ENCODE measurements at places on chromosomes 16 and 17. TPM values are rescaled to one million over a fixed set of nuclear protein-coding genes. Genes with fewer than 3 reads are reported as not detected.
A peak's percentile ranks its signal among the peaks of the same experiment; 100 is the strongest.

GRCh38 chr17:11565591-11565990 is 32.7 kb upstream of the DNAH9 start:
- no peak for DNase-seq

DNA sequence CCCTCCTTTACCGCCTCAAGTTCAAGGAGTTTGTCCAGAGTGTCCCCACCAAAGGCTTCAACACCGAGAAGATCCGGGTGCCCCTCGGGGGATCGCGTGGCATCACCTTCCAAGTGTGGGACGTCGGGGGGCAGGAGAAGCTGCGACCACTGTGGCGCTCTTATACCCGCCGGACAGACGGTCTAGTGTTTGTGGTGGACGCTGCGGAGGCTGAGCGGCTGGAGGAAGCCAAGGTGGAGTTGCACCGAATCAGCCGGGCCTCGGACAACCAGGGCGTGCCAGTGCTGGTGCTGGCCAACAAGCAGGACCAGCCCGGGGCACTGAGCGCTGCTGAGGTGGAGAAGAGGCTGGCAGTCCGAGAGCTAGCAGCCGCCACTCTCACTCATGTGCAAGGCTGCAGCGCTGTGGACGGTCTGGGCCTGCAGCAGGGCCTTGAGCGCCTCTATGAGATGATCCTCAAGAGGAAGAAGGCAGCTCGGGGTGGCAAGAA is 1.1 kb downstream of the ARL4D start:
- DNase-seq, result peak; percentile 31

GRCh38 chr16:69014811-69015210 is 90.6 kb upstream of the HAS3 start:
- no peak for DNase-seq

DNA sequence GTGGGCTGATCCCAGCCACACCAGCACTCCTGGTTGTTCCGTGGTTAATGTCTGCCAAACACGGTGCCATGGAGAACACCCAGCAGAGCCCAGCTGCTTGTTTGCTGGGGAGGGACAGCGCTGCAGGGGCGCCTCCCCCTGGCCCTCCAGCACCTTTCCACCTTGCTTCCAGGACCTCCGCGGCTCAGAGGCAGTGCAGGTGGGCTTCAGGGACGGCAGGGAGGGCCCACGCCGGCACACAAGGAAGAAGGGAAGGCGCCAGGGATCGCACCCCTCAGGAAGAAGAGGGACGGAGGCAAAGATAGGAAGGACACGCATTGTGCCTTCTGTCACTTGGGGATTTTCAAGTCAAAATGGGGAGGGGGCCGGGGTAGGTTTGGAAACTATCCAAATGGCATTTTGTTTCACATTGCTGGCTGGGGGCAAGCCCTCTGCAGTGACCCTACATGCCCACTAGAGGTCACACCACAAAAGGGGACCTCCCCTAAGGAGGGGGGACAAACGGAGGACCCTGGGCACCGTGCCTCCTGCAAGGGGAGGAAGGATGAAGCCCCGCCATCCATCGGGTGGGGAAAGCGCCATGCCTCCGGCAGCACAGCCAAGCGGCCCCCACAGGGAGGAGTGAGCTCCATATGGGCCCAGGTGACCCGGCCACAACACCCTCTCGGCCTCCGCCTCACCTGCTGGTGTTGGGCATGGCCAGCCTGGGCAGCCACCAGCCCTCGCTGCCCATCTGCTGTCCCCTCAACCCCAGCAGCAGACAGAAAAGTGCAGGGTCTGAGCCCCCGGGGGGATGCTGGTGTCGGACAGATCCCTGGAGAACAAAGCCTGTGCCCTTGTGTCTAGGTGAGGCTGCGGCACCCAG is 7.5 kb upstream of the C16orf95 start:
- DNase-seq, result peak; percentile 34

DNA sequence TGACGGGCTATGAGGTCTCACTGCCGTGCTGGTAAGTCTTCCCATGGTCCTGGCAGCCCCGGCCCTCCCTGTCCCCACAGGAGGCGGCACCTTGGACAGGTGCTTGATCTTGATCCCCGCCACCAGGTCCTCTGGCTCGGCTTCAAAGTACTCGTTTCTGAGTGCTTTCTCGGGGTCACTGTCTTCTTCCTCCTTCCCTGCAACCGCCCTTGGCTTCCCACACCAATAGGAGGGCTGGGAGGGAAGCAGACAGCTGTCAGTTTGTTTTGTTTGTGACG is 31.9 kb upstream of the RNPS1 start:
- no peak for DNase-seq

DNA sequence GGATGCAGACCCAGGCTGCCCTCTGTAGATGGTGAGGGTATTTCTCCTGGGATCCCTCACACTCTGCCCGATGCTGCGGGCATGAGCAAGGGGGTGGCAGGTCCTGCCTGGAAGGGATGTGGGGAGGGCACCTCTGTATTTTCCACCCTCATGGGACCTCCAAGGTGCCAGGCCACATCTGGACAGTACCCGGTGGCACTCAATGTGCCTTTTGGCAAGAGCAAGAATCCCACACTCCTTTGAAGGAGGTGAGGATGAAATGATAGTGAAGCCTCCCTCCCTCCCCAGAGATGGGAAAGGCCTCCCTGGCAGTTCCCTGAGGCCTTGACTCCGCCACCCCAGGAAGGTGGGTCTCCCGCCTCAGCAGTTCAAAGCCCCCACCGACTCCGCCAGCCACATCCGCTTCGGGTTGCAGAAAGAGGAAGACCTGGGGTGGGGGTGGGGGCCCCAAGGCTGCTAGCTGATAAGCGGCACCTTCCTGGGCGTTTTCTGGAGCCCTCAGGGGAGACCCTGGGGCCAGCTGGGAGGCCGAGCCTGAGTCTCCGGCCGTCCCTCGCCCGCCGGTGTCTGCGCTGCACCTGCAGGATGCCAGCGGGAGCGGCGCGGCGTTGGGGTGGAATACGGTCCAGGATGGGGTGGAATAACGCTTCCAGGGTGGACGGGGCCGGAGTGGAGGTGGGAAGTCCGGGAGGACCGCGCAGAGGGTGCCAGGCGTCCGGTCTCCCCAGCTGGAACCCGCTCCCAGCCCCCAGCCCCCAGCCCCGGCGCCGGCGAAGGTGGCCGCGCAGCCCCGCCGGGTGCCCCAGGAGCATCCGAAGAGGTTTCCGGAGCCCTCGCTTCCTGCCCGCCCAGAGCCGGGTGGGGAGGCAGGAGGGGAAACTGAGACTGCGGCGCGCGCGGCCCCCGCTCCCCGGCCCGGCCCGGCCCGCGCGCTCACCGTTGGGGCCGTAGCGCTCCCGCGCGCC is 718 bp downstream of the ATP2A3 start:
- DNase-seq, result no peak

DNA sequence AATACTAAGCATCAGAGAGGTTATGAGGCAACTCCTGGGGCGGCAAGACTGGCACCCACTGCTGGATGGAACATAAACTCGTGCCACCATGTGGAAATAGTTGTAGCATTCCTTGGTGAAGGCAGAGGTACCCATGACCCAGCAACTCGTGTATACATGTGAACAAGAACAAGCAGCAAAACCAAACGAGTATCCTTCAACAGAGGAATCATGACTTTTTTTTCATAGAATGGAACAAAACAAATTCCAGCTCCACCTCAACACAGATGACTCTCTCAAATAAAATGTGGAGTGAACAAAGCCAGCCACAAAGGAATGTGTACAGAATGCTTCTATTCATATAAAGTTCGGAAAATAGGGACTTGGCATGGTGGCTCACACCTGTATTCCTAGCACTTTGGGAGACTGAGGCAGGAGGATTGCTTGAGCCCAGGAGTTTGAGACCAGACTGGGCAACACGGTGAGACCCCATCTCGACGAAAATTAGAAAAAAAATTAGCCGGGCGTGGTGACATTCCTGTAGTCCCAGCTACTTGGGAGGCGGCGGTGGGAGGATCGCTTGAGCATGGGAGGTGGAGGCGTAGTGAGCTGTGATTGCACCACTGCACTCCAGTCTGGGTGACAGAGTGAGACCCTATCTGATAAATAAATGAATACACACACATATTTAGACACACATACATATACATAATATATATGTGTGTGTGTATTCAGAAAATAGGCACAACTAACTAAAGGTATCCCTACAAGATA is 35.3 kb downstream of the B9D1 start:
- peak; percentile 86 for DNase-seq

DNA sequence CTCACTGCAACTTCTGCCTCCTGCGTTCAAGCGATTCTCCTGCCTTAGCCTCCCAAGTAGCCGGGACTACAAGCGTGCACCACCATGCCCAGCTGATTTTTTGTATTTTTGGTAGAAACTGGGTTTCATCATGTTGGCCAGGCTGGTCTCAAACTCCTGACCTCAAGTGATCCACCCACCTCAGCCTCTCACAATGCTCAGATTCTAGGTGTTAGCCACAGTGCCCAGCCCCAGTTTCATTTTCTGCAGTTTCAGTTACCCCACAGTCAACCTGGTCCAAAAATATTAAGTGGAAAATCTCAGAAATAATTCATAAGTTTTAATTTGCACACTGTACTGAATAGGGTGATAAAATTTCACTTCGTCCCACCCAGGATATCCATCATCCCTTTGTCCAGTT is 28.7 kb downstream of the KNOP1 start:
- no peak for DNase-seq

DNA sequence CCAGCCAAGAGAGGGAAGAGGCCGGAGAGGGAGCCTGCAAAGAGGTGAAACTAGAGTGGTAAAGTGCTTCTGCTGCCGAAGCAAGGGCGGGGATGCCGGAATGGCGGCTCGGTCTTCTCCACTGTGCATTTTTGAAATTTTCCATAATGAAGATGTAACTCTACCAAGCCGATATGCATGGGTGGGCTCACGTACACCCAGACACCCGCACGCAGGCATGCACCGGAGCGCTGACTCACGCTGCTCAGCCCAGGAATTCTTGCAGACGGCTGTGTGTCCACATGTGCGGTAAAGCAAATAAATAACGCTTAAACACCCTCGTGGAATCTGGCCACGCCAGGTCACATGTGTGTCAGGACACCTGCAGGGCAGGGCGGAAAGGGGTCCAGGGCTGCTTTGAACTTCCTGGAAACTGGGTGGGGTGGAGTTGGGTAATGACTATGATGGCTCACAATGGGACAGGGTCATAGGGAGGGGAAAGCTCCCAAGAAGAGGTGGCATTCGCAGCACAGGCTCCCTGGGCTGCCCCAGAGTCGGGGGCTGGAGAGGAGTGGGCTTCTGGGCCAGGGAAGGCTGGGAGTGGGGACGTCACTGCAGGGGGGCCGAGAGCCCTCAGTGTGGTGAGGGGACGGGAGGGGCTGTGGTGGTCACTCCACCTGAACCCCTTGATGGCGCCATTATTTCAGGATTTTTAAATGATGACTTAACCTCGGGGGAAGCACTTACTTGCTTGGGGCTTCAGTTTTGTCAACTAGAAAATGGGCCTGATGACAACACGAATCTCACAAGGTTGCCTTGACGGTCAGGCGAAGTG is 265.5 kb downstream of the PARN start:
- peak; percentile 63 for DNase-seq

DNA sequence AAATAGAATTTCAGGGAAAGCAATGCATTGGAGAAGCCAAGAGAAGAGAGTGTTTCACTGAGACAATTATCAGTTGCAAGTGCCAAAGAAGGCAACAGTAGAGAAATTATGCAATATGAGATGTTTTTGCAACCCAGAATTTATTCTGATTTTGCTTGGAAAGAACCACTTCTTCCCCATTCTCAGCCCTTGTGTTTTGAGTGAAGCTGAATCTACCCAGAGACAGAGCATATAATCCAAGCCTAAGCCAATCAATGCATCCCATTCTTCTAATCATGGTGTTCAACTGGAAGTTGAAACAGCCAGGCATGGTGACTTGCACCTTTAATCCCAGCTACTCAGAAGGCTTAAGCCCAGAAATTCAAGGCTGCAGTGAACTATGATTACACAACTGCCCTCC is 6.9 kb upstream of the SCNN1G start:
- DNase-seq, result no peak

DNA sequence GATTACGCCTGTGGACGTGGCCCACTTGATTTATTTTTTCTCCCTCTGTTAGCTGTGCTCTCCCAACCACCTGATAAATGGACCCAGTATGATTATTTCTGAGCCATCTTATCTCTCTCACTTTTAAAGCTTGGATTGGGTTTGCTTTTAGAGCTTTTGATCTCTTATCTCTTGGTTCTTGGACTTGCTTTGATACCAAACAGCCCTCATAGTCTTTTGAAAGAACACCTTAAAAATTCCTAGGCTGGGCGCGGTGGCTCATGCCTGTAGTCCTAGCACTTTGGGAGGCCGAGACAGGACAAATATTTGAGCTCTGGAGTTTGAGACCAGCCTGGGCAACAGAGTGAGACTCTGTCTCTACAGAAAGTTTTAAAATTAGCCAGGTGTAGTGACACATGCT is 25.8 kb downstream of the SMTNL2 start:
- DNase-seq, result no peak

DNA sequence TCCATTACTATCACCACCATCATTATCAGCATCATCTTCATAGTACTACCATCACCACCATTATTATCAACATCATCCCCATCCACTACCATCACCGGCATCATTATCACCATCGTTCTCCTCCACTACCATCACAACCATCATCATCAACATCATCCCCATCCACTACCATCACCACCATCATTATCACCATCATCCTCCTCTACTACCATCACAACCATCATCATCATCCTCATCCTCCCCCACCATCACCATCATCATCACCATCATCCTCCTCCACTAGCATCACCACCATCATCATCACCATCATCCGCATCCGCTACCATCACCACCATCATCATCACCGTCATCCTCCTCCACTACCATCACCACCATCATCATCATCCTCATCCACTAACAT is 639.8 kb upstream of the RBFOX1 start:
- DNase-seq, result no peak

GRCh38 chr16:25045696-25046381 is 30.7 kb upstream of the ARHGAP17 start:
- peak; percentile 86 for DNase-seq

DNA sequence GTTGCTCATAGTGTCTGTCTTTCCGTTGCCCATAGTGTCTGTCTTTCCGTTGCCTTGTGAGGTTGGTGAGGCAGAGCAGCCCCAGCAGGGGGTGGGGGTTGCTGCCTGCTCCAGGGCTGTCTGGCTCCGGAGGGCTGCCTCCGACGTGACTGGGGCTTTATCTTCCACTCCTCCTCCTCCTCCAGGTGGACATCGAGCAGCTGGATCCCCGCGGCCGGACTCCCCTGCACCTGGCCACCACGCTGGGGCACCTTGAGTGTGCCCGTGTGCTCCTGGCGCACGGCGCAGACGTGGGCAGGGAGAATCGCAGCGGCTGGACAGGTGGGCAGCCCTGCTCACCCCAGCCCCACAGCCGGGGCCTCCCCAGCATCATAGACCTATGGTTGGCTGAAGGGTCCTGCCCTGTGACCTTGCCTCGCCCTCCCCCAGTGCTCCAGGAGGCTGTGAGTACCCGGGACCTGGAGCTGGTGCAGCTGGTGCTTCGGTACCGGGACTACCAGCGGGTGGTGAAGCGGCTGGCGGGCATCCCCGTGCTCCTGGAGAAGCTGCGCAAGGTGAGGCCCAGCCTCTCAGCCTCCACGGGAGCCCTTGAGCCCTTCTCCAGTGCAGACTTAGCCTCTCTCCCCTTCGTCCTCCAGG is 14.7 kb downstream of the ANKRD13B start:
- no peak for DNase-seq

ARHGAP23 gene
- total RNA-seq, result 36.6 TPM

DRC3 gene
- 1.8 TPM for total RNA-seq

MSLN gene
- not detected for total RNA-seq

CD300A gene
- not detected for total RNA-seq

GSG1L gene
- total RNA-seq, result not detected

CRYBA1 gene
- not detected for total RNA-seq
